ENCODE measurements at places on chromosomes 5 and 9.

DNA sequence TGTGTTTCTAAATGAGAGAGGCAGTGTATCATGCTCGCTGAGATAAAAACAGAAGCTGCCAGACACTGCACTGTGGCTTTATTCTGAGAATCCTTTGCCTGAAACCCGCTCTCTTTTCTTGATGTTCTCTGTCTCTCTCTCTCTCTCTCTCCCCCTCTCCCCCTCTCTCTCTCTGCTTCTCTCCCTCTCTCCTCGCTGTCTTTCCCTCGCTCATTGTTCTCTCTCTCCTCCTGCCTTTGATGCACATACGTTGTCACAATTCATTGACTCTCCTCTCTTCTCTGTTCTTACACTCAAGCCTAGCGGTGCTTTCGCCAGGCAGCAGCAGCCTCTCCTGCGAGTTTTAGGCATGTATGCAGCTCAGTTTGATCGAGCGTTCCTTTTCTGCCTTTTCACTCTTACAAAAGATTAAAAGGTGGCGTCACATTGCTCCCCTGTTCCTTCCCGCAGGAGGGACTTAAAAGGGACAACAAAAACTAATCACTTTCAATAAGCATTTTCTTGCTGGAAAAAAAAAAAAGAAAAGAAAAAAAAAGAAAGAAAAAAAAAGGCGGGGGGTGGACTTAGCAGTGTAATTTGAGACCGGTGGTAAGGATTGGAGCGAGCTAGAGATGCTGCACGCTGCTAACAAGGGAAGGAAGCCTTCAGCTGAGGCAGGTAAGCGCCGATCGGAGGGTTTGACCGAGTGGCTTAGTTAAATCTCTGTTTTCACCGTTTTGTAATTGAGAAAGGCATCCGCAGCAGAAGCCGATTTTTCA is 717.9 kb upstream of the WWC1 start:
- peaks cover 21% of the 10 kb centered on the region for H3K27me3 ChIP-seq
- peak overlapping the region; percentile 46 for H3K4me3 ChIP-seq
- no peaks in the 10 kb centered on the region for H3K4me1 ChIP-seq
- DNase-seq, result peak; percentile 50
- no peak overlapping the region for H3K27ac ChIP-seq

DNA sequence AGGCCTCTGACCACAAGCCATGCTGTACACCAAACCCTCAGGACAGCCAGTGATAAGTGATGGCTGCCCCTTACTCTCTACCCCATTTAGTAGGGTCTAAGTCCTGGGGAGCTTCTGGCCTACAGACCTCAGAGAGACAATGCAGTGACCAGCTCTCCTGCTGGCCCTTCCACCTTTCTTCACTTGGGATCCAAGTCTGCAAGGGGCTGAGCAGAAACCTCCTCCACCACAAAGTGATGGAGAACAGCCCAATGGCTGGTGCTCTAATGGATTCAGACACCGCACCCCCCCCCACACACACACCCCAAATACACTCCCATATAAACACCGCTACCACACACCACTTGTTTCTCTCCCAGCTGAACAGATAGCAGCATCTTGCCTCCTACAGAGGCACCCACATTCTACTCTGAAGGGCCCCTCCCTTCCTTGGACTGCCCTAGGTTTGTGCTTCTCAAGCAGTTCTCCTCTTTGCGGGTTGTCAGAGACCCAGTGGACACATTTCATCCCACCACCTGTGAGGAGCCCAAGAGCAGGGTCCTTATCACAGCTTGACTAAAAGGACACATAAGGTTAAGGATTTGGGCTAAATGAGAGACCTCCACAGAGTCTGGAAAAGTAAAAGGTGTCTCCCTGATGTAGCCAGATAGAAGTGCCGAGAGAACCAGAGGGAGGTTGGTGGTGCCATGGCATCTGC is 1.3 kb upstream of the PDLIM4 start:
- peaks cover 23% of the 10 kb centered on the region for H3K4me1 ChIP-seq
- H3K36me3 ChIP-seq, result 0 out of 2 replicates have a peak, but pooled peaks cover 2% of the 10 kb centered on the region
- no peak overlapping the region for H3K4me3 ChIP-seq
- H3K27ac ChIP-seq, result no peak overlapping the region

DNA sequence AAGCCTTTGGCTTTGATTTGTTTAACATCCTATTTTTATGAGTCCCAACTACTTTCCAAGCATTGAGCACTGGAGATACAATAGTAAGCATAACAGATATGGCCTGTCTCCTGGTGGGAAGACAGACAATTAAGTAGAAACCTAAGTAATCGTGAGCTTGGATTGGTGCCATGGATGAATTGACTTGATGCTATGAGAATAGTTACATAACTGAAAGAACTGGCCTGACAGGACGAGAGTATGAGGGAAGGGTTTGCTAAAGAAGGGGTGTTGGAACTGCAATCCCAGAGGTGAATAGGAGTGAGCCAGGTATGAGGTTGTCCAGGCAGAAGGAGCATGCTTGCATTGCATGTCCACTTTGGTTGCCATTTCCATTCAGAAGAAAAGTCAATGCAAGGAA is 52.4 kb downstream of the GPR21 start:
- no peak for DNase-seq
- H3K27me3 ChIP-seq, result no peaks in the 10 kb centered on the region
- peaks cover 18% of the 10 kb centered on the region for H3K36me3 ChIP-seq

GRCh38 chr9:129170229-129170628 is 7.8 kb downstream of the IER5L start:
- H3K4me1 ChIP-seq, result peaks cover 35% of the 10 kb centered on the region
- H3K4me3 ChIP-seq, result no peak overlapping the region
- H3K36me3 ChIP-seq, result no peaks in the 10 kb centered on the region
- H3K27me3 ChIP-seq, result no peaks in the 10 kb centered on the region
- H3K27ac ChIP-seq, result no peak overlapping the region

DNA sequence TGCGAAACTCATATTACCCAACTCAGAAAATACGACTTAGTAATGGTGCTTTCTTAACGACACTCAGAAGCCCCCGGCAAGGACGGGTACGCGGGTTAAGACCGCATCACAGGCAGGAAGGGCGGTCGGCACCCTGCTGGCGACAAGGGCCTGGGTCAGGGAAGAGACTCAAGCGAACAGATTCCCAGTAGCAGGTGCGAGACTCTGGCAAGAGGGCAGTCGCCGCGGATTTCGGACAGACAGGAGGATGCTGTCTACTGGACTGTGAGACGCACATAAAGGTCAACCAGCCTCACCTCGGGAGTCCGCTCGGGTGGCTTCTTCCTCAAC is 398 bp downstream of the RAPGEF6 start:
- H3K4me3 ChIP-seq, result peak overlapping the region; percentile 66
- H3K36me3 ChIP-seq, result no peaks in the 10 kb centered on the region
- H3K27me3 ChIP-seq, result no peaks in the 10 kb centered on the region
- peak overlapping the region; percentile 67 for H3K27ac ChIP-seq

DNA sequence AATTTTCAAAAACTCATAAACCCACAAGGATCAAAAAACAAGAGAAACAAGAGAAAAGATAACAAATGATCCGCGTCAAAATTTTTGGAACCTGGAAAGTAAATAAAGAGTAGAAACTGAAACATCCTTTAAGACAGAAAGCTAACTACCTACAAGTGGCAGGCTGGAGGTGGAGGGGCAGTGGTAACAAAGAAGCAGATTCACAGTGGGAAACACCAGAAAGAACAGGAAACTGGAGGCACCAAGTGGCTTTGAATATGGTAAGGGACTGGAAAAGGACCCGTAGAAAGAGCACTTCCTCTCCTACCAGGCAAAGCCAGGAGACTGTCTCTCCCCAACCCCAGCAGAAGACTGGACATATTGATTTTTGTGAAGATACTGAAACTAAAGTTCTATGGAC is 100.6 kb upstream of the TARS1 start:
- H3K4me3 ChIP-seq, result no peak overlapping the region
- no peak overlapping the region for H3K27ac ChIP-seq
- H3K27me3 ChIP-seq, result no peaks in the 10 kb centered on the region
- H3K36me3 ChIP-seq, result no peaks in the 10 kb centered on the region

GRCh38 chr9:1001838-1002237 is 25.4 kb downstream of the DMRT3 start:
- no peak overlapping the region for H3K27ac ChIP-seq
- no peaks in the 10 kb centered on the region for H3K4me1 ChIP-seq
- no peaks in the 10 kb centered on the region for H3K36me3 ChIP-seq
- DNase-seq, result no peak

GRCh38 chr5:25713259-25713658 is 1068.5 kb upstream of the CDH10 start:
- H3K36me3 ChIP-seq, result no peaks in the 10 kb centered on the region
- H3K4me1 ChIP-seq, result no peaks in the 10 kb centered on the region
- H3K27ac ChIP-seq, result no peak overlapping the region
- H3K27me3 ChIP-seq, result no peaks in the 10 kb centered on the region

- no peak overlapping the region for H3K4me3 ChIP-seq
- H3K36me3 ChIP-seq, result no peaks in the 10 kb centered on the region
- H3K4me1 ChIP-seq, result no peaks in the 10 kb centered on the region
- H3K27ac ChIP-seq, result no peak overlapping the region
Measured at GRCh38 chr5:35675392-35675791, 57.7 kb downstream of the SPEF2 start.

GRCh38 chr5:33167541-33167940 is 273.2 kb upstream of the TARS1 start:
- no peak for DNase-seq
- H3K4me1 ChIP-seq, result no peaks in the 10 kb centered on the region
- H3K36me3 ChIP-seq, result no peaks in the 10 kb centered on the region
- H3K27me3 ChIP-seq, result no peaks in the 10 kb centered on the region

- H3K27ac ChIP-seq, result no peak overlapping the region
- peaks cover 4% of the 10 kb centered on the region for H3K4me1 ChIP-seq
- H3K4me3 ChIP-seq, result no peak overlapping the region
- no peaks in the 10 kb centered on the region for H3K27me3 ChIP-seq
Measured at GRCh38 chr9:7081065-7081600, 323.4 kb downstream of the KDM4C start.

DNA sequence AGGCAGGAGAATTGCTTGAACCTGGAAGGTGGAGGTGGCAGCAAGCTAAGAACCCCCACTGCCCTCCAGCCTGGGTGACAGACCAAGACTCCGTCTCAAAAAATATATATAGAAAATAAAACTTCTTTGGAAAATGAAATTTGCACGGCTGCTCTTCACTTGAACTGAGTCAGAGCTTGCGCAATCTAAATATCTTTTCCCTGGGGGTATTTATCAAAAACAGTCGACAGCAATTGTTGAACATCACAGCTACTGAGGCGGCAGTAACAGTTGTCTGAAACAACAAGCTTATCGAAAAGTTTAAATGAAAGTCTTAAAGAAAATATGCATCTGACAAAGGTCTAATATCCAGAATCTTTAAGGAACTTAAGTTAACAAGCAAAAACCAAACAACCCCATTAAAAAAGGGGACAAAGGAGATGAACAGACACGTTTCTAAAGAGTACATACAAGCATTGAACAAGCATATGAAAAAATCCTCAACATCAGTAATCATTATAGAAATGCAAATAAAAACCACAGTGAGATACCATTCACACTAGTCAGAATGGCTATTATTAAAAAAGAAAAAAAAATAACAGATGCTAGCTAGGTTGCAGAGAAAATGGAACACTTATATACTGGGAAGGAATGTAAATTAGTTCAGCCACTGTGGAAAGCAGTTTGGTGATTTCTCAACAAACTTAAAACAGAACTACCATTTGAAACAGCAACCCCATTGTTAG is 153.6 kb upstream of the CDH9 start:
- H3K4me1 ChIP-seq, result no peaks in the 10 kb centered on the region
- no peak overlapping the region for H3K4me3 ChIP-seq
- no peaks in the 10 kb centered on the region for H3K36me3 ChIP-seq
- H3K27ac ChIP-seq, result no peak overlapping the region
- no peaks in the 10 kb centered on the region for H3K27me3 ChIP-seq

GRCh38 chr9:97374811-97375210 is 37.1 kb upstream of the TDRD7 start:
- H3K27ac ChIP-seq, result no peak overlapping the region
- no peaks in the 10 kb centered on the region for H3K36me3 ChIP-seq
- no peak overlapping the region for H3K4me3 ChIP-seq
- no peaks in the 10 kb centered on the region for H3K4me1 ChIP-seq
- DNase-seq, result no peak

Measured in IMR-90 (cell line).